Glomerular endothelial cell (primary cell): ENCODE measurements at places on chromosomes 12 and 14. TPM values are rescaled to one million over a fixed set of nuclear protein-coding genes. Genes with fewer than 3 reads are reported as not detected.
A peak's percentile ranks its signal among the peaks of the same experiment; 100 is the strongest.

- no peak for DNase-seq
These were observed 10.7 kb downstream of the CEP170B start for GRCh38 chr14:104875811-104876210.

DNA sequence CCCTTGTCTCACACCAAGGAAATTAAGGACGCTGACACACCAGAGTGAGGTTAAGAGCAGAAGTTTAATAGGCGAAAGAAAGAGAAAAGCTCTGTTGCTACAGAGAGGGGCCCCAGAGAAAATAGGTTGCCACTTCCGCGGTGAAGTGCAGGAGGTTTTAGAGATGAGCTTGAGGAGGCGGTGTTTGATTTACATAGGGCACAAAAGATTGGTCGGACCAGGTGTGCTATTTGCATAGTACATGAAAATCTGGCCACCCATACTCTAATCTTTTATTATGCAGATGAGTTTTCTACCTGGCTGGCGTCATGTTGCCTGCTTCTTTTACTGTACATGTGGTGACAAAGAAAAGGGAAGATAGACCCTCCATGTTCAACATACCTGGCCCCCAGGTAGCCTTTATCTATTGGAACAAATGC, 23.3 kb upstream of the MYF6 start:
- no peak for DNase-seq

- no peak for DNase-seq
These were observed 941 bp upstream of the STAB2 start for GRCh38 chr12:103586132-103586531.

- no peak for DNase-seq
These were observed 245.6 kb upstream of the SOX5 start for GRCh38 chr12:24195063-24195462.

DNA sequence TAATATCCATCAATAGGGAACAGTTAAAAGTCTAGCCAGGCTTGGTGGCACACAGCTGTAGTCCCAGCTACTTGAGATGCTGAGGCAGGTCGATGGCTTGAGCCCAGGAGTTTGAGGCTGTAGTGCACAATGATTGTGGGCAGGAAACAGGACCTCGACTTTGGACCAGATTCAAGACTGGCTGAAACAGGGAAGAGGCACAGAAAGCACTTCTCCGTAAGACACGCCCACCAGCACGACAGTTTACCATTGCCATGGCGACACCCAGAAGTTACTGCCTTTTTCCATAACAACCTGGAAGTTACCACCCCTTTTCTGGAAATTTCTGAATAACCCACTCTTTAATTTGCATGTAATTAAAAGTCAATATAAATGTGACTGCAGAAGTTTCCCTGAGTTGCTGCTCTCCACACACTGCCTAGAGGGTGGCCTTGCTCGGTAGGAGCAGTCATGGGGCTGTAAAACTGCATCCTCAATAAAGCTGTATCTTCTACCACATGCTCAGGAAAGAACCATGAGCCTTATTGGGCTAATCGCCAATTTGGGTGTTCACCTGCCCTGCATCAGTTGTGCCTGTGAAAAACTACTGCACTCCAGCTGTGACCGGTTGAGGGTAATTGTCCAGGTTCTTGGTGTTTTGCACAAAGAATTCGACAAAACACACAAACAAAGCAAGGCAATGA, 4.6 kb upstream of the LRRC23 start:
- DNase-seq = peak; percentile 33

DNA sequence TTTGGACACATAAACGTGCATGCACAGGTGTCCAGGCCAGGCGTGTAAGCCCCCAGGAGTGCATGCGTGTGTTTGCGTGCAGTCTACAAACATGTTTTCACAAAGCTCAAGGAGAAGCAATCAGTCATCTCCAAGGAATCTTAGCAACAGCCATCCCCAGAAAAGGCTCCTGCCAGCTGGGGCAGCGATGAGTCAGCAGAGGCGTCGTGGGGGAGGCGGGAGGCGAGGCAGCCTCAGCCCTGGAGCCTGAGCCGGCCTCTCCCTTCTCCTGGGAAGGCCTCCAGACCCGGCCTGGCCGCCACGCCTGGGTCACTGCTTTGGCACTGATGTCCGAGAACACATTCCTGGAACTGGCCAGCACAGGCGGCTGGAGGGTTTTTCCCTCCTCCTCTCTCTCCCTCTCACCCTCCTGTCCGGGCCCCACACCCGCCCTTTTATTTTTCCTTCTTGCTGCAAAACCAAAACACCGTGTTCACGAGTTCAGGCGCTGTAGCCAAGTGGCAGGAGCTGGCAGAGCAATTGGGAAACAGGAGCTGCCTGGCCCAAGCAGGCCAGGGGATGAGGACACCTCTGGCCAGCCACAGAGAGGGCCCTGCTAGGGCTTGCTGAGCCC, 92.7 kb downstream of the LRRC74A start:
- DNase-seq = peak; percentile 78

The SLCO1C1 gene
- not detected in 2 replicates for total RNA-seq

GRCh38 chr12:106327309-106327869, 24.9 kb downstream of the TCP11L2 start:
- no peak for DNase-seq

DNA sequence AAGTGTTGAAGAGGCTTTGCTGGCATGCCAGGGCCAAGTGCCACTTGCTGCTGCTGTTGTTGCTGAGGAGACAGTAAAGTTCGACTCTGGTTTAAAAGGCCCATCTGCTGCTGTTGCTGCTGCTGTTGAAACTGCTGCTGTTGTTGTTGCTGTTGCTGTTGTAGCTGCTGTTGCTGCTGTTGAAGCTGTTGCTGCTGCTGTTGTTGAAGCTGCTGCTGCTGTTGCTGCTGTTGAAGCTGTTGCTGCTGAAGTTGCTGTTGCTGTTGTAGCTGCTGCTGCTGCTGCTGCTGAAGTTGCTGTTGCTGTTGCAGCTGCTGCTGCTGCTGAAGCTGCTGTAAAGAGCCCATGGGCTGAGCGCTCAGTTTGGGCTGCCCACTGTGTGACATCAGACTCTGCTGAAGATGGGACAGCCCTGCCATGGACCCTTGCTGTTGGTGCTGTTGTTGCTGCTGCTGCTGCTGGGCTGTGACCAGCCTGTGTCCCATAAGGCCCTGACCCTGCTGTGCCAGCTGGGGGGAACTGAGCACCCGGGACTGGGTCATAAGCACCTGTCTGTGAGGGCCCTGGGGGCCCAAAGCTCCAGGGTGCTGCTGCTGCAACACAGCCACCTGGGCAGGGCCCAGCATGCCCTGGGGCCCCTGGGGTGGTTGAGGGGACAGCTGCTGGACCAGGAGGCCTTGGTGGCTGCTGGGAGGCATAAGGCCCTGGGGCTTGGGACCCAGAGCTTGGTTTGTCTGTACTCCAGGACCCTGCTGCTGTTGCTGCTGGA, 14.3 kb upstream of the PRKAG1 start:
- no peak for DNase-seq

DNA sequence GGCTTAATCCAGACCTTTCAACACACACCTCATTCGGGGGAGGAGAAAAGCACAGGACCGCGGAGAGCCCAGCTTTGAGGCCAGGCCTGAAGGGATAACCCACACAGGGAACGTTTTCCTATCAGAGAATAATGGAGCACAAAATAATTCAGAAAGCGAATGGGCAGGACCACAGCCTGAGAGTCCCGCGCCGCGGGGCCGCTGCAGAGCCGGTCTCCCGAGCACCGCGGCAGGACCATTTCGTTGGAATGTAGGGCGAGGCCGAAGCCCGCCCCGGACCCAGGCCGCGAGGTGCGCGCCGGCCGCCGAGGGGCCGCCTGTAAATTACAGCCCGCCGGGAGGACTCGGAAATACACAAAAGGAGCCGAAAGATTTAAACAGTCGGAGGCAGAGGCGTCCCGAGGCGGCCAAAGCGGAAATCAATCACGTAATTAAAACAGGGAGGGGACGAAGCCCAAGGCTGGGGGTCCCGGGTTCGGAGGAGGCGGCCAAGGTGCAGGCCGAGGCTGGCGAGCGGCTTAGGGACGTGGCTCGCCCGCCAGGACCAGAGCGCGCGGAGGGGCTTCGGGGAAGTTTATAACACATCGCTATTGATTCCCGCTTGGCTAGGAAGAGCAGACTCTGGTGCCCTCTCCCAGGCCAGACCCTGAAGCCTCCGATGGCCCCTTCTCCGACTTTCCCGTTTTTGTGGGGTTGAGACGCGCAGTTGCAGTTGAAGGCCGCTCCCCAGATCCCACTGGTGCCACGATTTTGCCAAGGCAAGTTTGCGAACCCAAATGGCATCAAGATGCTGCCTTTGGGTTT, 6.3 kb upstream of the HOXC4 start:
- DNase-seq = no peak

- DNase-seq = no peak
These were observed 1.1 kb downstream of the ADSS1 start for GRCh38 chr14:104724981-104725771.

DNA sequence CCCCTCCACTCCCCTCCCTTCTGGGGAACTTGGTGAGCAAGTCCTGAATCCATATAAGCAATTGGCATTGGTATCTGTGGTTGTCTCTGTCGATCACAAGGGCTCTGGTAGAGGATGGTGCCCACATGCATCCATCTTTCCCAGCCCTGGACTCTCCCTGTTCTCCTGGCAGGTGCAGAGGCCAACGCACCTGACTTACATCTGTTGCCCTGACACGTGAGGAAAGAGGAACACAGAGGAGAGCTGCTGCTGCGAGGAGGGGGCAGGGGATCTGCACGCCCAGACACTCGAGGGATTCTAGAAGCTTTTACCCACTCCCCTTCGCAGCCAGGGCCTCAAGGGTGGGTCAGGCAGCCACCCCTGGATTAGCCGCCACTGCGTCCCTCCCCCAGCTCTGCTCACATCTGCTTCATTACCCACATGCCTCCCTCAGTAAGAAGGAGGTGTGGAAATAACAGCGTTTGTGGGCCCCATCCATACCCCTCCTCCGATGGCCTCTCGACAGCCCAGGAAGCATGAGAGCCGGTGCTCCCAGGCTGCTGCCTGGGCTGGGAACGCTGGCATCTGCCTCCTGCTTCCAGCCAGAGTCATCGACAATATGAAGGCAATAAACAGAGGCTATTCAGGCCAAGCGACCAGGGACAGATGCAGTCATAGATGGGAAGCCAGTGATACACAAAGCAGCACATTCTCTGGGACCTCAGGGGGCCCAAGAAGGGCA, 56.5 kb downstream of the KDM2B start:
- DNase-seq = no peak

GRCh38 chr14:37262649-37263048, 64.9 kb downstream of the MIPOL1 start:
- DNase-seq = no peak

GRCh38 chr14:54435500-54435981, 5.6 kb downstream of the CNIH1 start:
- DNase-seq = peak; percentile 44

DNA sequence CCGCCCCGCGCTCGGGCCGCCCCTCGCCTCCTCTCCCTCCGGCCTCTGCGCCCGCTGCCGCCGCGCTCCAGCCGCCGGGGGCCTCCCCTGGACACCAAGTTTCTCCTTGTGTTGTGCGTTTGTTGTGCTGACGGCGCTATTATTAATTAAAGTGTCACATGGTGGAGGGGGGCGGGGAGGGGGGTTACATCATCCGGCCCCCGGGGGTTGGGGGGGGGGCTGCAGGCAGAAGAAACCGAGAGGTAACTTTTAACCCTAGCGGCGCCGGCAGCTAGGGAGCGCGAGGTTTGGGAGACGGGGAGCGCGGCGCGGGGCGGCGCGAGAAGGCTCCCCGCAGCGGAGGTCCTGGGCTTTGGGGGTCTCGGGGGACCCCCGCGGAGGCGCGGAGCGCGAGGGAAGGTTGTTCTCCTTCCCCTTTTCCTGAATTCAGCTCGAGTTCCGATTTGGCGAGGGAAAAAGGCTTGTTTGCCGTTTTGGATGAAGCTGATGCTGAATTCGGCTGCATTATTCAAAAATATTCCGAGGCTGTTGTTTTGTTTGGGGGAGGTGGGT, at the start of gene HRK:
HRK (minus strand) TSS at position 117 of the 552 bp plus-strand sequence. CDS start 134 bp downstream, outside the sequence.
- DNase-seq = no peak

- DNase-seq = no peak
These were observed 4.2 kb upstream of the CLEC4C start for GRCh38 chr12:7751394-7751793.

The MMP17 gene
- total RNA-seq = 24.3 and 26.6 TPM in 2 replicates

The WNT1 gene
- total RNA-seq = not detected in 2 replicates

DNA sequence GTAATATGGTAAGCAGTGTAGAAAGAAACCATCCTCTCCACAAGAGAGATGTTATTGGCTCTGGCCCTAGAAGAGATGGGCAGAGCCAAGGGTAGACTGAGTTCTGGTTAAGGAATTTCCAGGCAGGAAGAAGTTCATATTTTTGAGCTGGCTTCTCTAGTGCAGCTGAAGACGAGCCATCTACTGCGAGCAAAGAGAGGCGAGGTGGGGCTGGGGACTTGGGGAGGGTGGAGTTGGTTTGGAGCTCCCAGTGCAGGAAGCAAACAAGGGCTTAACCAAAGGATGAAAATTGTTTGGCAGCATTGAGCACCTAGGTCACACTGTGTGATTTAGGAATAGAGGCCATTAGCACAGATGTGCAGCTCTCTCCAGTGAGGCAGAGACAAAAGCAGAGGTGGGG, 239.6 kb downstream of the ZFP36L1 start:
- DNase-seq = no peak

- no peak for DNase-seq
These were observed 42.7 kb downstream of the ALX1 start for GRCh38 chr12:85322715-85323114.

- no peak for DNase-seq
These were observed 166.7 kb upstream of the PWP1 start for GRCh38 chr12:107518868-107519267.

DNA sequence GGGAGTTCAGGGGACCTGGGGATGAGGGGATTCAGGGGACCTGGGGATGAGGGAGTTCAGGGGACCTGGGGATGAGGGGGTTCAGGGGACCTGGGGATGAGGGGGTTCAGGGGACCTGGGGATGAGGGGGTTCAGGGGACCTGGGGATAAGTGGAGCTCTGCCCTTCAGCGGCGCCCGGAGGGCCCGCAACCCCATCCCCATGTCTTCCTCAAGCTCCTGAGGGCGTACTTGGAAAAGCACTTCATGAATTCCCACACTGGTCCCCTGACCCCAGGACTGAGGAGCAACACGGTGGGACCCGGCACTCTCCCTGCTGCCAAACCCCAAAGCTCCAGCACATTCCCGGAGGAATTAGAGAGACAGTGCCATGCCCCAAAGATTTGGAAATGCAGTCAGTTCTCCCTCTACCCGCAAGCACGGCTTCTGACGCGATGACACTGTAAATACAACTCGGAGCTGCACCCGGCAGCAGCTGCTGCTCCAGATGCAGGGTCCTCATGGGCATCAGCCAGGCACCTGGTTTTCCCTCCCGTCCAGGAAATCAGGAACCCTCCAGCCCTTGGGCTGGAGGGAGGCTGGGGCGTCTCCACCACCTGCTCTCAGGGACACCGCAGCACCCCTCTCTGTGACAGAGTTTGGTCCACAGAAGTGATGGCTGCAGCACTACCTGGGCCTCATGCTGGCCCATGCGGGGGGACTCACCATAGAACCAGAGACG, 32.8 kb upstream of the C14orf180 start:
- DNase-seq = no peak

The GARIN6 gene
- total RNA-seq = not detected in 2 replicates

- no peak for DNase-seq
These were observed 630 bp downstream of the ALDH1L2 start for GRCh38 chr12:105083551-105084105.

- DNase-seq = no peak
These were observed 44.4 kb upstream of the IQSEC3 start for GRCh38 chr12:22190-22529.

The BATF gene
- total RNA-seq = not detected in 2 replicates

- DNase-seq = no peak
These were observed 26.8 kb downstream of the CCDC177 start for GRCh38 chr14:69547701-69548348.

The EPYC gene
- not detected in 2 replicates for total RNA-seq
